ENCODE measurements at places on chromosomes 3 and 15.

- H3K4me1 ChIP-seq: no peaks in the 10 kb centered on the region
- no peaks in the 10 kb centered on the region for H3K36me3 ChIP-seq
- no peak overlapping the region for H3K27ac ChIP-seq
- no peak for DNase-seq
- no peak overlapping the region for H3K4me3 ChIP-seq
Observed at GRCh38 chr3:28847736-28848135, 433.1 kb upstream of the RBMS3 start.

DNA sequence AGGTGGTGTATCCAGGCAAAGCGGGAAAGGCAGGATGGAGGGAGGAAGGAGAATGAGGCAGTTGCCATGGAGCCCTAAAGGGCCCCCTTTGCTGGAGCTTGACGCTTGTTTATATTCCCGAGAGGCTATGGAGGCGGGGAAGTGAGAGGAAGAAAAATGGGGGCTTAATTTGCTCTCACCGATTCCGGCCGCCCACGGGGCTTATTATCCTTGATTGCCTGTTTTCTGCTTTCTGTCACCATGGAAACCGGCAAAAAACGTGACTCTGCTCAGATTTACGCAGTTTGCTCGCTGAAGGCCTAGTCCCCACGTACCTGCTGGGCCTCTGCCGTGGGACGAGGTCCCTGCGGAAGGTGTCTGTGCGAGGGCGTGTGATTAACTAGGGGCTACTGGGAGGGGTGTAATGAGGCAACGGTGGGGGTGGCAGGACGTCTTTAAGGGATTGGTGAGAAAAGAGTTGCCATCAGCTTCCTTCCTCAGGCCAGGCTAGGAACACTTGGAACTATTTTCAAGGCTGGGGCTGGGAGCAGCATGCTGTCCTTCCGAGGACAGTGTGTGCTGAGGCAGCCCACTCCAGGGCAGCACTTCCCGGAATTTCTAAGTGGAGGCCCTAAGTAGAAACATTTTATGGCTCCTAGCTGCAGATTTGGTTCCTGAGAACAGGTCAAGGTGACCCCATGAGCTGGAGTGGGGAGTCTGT is 110.8 kb upstream of the NDN start:
- H3K27me3 ChIP-seq: no peaks in the 10 kb centered on the region
- H3K27ac ChIP-seq: no peak overlapping the region
- H3K36me3 ChIP-seq: no peaks in the 10 kb centered on the region
- no peak overlapping the region for H3K4me3 ChIP-seq

GRCh38 chr15:48868023-48868422 is 9.9 kb upstream of the EID1 start:
- peaks cover 43% of the 10 kb centered on the region for H3K4me1 ChIP-seq
- no peak overlapping the region for H3K4me3 ChIP-seq
- no peaks in the 10 kb centered on the region for H3K27me3 ChIP-seq
- no peak for DNase-seq
- no peak overlapping the region for H3K27ac ChIP-seq

GRCh38 chr3:163672954-163673353 is 1405.3 kb downstream of the SI start:
- no peaks in the 10 kb centered on the region for H3K27me3 ChIP-seq
- peaks cover 8% of the 10 kb centered on the region for H3K4me1 ChIP-seq
- peak overlapping the region; percentile 23 for H3K27ac ChIP-seq
- H3K36me3 ChIP-seq: no peaks in the 10 kb centered on the region

- DNase-seq: no peak
- no peaks in the 10 kb centered on the region for H3K36me3 ChIP-seq
Observed at GRCh38 chr3:128287216-128287615, 133.9 kb downstream of the EEFSEC start.

DNA sequence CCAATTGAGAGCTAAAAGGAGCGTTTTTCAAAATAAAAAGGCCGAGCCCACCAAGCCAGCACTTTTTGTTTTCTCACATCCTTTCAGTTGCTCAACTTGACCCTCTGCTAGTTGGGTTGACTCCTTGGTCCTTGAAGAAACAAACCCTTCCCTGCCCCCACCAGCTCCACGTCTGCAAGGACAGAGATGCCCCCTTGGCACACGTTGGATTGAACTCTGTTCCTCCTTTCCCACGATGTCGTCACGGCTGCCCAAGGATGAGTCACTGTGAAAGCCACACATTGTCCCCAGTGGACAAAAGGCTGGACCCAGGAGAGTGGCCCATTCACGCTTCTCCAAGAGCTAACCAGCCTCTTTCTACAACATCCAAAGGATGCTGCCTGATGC is 43.0 kb upstream of the SPATA12 start:
- H3K4me1 ChIP-seq: no peaks in the 10 kb centered on the region
- no peaks in the 10 kb centered on the region for H3K36me3 ChIP-seq
- H3K4me3 ChIP-seq: no peak overlapping the region
- H3K27ac ChIP-seq: no peak overlapping the region
- DNase-seq: no peak

DNA sequence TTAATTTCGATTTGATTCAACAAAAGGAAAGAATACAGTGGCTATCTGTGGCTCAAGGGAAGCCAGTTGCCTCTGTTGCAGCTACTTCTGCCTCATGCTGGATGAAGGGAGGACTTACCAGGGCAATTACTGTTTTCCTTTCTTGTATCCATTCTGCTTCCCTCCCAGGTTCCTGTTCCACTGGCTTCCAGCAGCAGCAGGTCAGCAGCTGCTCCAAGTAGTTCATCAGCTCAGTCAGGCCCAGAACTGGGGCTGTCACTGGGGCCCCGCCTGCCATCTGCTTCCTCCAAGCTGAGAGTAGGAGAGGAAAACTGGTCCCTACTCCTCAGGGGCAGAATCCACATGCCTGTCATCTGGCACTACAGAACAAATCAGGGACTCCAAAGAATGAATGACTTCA is 48.6 kb upstream of the ULK4 start:
- H3K4me3 ChIP-seq: no peak overlapping the region
- no peak overlapping the region for H3K27ac ChIP-seq
- H3K36me3 ChIP-seq: no peaks in the 10 kb centered on the region
- no peak for DNase-seq

- H3K36me3 ChIP-seq: no peaks in the 10 kb centered on the region
- H3K27ac ChIP-seq: no peak overlapping the region
- no peak overlapping the region for H3K4me3 ChIP-seq
- no peaks in the 10 kb centered on the region for H3K4me1 ChIP-seq
Observed at GRCh38 chr3:145457825-145458552, 703.0 kb downstream of the PLOD2 start.

- no peaks in the 10 kb centered on the region for H3K36me3 ChIP-seq
- H3K4me3 ChIP-seq: no peak overlapping the region
- DNase-seq: no peak
- no peaks in the 10 kb centered on the region for H3K27me3 ChIP-seq
- no peak overlapping the region for H3K27ac ChIP-seq
Observed at GRCh38 chr15:67000896-67001295, 64.5 kb upstream of the SMAD3 start.

DNA sequence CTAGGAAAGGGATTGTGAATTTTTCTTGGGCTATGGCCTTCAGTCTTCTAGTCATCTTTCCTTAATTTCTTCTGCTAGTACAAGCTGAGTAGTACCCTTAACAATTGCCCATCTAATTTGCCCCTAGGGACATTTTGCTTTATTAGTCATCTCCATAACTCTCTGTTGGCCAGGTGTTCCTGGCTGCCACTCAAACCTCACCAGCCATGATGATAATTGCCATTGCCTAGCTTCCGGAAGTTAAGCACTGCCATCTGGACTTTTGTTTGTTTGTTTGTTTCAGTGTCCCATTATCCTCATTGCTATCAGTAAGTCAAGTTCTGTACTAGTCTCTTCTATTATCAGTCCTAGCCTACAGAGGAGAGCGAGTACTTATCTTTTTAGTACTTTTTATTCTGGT is 36.6 kb upstream of the UBL7 start:
- H3K4me3 ChIP-seq: no peak overlapping the region
- no peaks in the 10 kb centered on the region for H3K27me3 ChIP-seq
- no peaks in the 10 kb centered on the region for H3K4me1 ChIP-seq
- H3K27ac ChIP-seq: no peak overlapping the region
- no peaks in the 10 kb centered on the region for H3K36me3 ChIP-seq

DNA sequence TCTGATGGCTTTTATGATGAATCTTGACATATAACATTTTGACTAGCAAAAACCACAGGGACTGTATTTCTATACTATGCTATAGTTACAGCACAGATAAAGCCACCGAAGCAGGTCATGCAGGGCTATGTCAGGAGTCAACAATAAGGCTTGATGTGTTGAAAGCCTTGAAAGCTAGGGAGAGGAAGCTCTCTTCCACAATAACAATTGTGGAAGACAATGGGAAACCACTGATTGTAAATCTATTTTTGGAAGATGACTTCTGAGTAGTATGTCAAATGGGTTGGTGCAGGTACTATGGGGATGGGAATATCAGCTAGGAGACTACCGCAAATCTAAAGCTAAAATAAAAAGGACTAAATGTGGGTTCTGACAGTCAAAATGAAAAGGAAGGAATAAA is 4.0 kb upstream of the AQR start:
- no peak overlapping the region for H3K4me3 ChIP-seq
- no peaks in the 10 kb centered on the region for H3K4me1 ChIP-seq
- DNase-seq: no peak
- H3K27me3 ChIP-seq: no peaks in the 10 kb centered on the region

DNA sequence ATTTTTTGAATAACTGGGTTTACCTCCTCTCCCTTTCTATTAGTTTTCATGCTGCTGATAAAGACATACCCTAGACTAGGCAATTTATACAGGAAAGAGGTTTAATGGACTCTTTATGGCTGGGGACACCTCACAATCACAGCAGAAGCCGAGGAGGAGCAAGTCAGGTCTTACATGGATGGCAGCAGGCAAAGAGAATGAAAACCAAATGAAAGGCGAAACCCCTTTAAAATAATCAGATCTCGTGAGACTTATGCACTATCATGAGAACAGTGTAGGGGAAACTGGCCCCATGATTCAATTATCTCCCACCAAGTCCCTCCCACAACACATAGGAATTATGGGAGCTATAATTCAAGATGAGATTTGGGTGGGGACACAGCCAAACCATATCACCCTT is 2.0 kb upstream of the RSL24D1 start:
- no peaks in the 10 kb centered on the region for H3K27me3 ChIP-seq
- peaks cover 15% of the 10 kb centered on the region for H3K4me1 ChIP-seq
- no peaks in the 10 kb centered on the region for H3K36me3 ChIP-seq
- no peak for DNase-seq

GRCh38 chr3:169966951-169967915 is 626 bp downstream of the SEC62 start:
- H3K4me1 ChIP-seq: peaks cover 17% of the 10 kb centered on the region
- H3K36me3 ChIP-seq: no peaks in the 10 kb centered on the region
- no peaks in the 10 kb centered on the region for H3K27me3 ChIP-seq
- H3K27ac ChIP-seq: peak overlapping the region; percentile 94
- peak overlapping the region; percentile 88 for H3K4me3 ChIP-seq

GRCh38 chr3:62892951-62893350 is 17.7 kb upstream of the CADPS start:
- H3K4me1 ChIP-seq: no peaks in the 10 kb centered on the region
- no peak overlapping the region for H3K4me3 ChIP-seq
- H3K27ac ChIP-seq: no peak overlapping the region
- H3K36me3 ChIP-seq: no peaks in the 10 kb centered on the region

GRCh38 chr15:48875241-48875960 is 2.5 kb upstream of the EID1 start:
- H3K27me3 ChIP-seq: no peaks in the 10 kb centered on the region
- H3K4me1 ChIP-seq: peaks cover 9% of the 10 kb centered on the region
- H3K27ac ChIP-seq: no peak overlapping the region
- peaks cover 5% of the 10 kb centered on the region for H3K36me3 ChIP-seq

DNA sequence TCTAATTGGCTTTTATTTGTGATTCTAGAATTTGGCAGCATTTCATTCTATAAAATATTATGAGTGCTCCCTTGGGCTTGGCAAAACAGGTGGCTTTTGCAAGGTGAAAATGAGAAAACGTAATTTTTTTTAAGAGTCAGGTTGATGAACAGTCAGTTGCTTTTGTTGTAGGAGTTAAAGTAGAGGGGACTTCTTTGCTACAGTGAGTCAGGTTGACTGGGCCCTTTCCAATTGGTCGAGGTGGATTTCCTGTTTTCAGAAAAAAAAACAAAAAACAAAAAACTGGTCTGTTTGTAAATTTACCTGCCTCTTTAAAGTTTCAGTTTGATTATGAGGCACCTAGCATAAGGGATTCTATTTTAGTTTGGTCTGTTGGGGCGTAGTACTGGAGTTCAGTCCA is 1469.4 kb upstream of the GBE1 start:
- no peak overlapping the region for H3K4me3 ChIP-seq
- no peak for DNase-seq
- H3K27ac ChIP-seq: no peak overlapping the region
- H3K27me3 ChIP-seq: no peaks in the 10 kb centered on the region

DNA sequence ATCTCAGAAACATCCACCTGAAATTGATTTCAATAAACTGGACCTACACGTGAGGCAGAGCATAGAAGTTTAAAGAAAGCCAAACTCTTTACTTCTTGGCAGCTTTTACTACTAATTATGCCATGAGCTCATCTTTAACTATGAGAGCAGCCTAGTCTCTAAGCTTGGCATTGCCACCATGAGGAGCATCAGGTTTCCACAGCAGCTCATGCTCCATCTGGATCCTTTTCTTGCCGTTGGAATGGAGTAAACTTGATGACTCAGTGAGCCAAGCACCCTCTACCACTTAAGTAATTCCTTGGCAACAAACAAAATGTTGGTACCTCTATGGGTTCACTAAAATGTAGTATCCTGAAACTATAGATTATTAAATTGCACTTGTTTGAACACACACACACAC is 583.2 kb downstream of the EPHA3 start:
- H3K4me3 ChIP-seq: no peak overlapping the region
- H3K36me3 ChIP-seq: no peaks in the 10 kb centered on the region

DNA sequence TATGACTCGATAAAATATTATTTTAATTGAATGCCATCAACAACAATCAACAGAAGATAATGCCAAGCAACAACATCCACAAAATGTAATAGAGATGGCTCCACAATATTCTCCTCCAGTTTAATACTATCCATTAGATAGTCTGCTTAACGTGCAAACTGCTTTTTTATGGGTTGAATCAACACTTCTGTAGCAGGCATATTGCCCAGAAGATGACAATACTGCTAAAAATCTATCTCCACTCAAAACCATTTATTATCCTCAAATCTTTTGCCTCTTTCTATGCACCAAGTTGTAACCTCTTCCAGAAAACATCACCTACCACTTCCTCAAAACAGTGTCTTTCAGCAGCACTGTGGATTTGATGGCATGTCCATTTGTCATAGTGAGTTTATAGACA is 295.7 kb upstream of the LMCD1 start:
- no peaks in the 10 kb centered on the region for H3K27me3 ChIP-seq
- H3K4me1 ChIP-seq: peaks cover 39% of the 10 kb centered on the region
- DNase-seq: no peak
- H3K27ac ChIP-seq: peak overlapping the region; percentile 62
- H3K4me3 ChIP-seq: no peak overlapping the region
- no peaks in the 10 kb centered on the region for H3K36me3 ChIP-seq

GRCh38 chr3:45904931-45905330 is 18.6 kb downstream of the CCR9 start:
- no peak for DNase-seq
- H3K4me3 ChIP-seq: no peak overlapping the region
- no peak overlapping the region for H3K27ac ChIP-seq
- H3K36me3 ChIP-seq: no peaks in the 10 kb centered on the region

GRCh38 chr15:79396850-79397249 is 35.3 kb upstream of the MINAR1 start:
- no peaks in the 10 kb centered on the region for H3K4me1 ChIP-seq
- no peak overlapping the region for H3K4me3 ChIP-seq
- no peaks in the 10 kb centered on the region for H3K27me3 ChIP-seq
- H3K27ac ChIP-seq: no peak overlapping the region
- DNase-seq: no peak

- no peaks in the 10 kb centered on the region for H3K27me3 ChIP-seq
- peak overlapping the region; percentile 87 for H3K27ac ChIP-seq
- DNase-seq: no peak
- no peaks in the 10 kb centered on the region for H3K36me3 ChIP-seq
- H3K4me3 ChIP-seq: peak overlapping the region; percentile 93
- H3K4me1 ChIP-seq: peaks cover 13% of the 10 kb centered on the region
Observed at GRCh38 chr3:127590282-127590592, 296 bp downstream of the TPRA1 start.

Data from A673 (cell line).